ENCODE measurements at places on chromosomes 7 and 10.

- no peak for DNase-seq
Observed at GRCh38 chr10:101226491-101227428, 2.5 kb downstream of the LBX1 start.

- DNase-seq: no peak
Observed at GRCh38 chr7:36758879-36759278, 34.6 kb upstream of the AOAH start.

DNA sequence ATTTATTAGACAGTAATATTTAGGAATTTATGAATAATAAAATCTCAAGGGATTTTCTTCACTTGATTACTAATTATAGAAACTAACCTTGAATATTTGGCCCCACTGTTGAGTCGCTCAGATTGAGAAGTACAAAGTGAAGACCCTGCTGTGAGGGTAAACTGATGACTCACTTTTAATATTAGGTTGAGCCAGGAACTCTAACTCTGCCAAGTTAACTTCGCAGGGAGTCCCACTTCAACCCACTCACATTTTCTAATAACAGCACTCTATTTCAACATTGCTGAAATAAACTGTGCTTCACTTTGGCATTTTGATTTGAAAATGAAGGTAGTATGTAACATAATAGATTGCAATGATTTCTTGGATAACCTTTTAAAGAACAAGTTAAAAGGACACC is 200.7 kb downstream of the POLR1F start:
- DNase-seq: no peak

GRCh38 chr10:32253821-32254220 is 93.1 kb downstream of the EPC1 start:
- DNase-seq: no peak

GRCh38 chr10:98433881-98434732 is 12.6 kb downstream of the HPS1 start:
- DNase-seq: no peak

DNA sequence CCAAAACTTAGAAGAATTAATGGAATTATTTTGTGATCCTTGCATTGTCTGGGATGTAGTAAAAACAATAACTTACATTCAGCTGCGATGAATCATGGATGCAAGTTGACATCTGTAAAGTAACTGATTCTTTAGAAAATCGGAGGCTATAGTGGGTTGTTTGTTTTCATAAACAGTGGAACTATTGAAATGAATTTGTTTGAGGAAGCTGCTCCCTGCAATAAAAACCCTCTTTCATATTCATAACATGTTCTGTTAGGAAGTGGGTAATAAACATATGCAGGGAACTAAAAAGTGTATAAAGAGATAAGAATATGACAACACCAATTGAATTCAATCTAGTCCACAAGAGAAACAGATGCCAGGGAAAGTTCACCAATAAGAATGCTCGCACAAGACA is 53.6 kb downstream of the AGMO start:
- DNase-seq: no peak
